Stimulated activated CD4-positive, alpha-beta T cell treated with anti-CD3 and anti-CD28 coated beads, Interleukin-12 subunit alpha, Interleukin-12 subunit beta, amount 100 ng/mL, for 24 hours (primary cell): ENCODE measurements at places on chromosomes 2 and 18.
A peak's percentile ranks its signal among the peaks of the same experiment; 100 is the strongest.

GRCh38 chr18:23926571-23926970 is 88.0 kb upstream of the TTC39C start:
- no peak for DNase-seq

GRCh38 chr2:48270209-48270608 is 259.7 kb upstream of the STON1 start:
- DNase-seq = no peak

- peak; percentile 29 for DNase-seq
Observed at GRCh38 chr18:35949903-35950627, 22.4 kb upstream of the RMP24 start.

GRCh38 chr2:6947929-6948676 is 30.9 kb downstream of the RNF144A start:
- no peak for DNase-seq
